NCI-H1417 (cell line): ENCODE measurements at places on chromosomes 7 and 10.

DNA sequence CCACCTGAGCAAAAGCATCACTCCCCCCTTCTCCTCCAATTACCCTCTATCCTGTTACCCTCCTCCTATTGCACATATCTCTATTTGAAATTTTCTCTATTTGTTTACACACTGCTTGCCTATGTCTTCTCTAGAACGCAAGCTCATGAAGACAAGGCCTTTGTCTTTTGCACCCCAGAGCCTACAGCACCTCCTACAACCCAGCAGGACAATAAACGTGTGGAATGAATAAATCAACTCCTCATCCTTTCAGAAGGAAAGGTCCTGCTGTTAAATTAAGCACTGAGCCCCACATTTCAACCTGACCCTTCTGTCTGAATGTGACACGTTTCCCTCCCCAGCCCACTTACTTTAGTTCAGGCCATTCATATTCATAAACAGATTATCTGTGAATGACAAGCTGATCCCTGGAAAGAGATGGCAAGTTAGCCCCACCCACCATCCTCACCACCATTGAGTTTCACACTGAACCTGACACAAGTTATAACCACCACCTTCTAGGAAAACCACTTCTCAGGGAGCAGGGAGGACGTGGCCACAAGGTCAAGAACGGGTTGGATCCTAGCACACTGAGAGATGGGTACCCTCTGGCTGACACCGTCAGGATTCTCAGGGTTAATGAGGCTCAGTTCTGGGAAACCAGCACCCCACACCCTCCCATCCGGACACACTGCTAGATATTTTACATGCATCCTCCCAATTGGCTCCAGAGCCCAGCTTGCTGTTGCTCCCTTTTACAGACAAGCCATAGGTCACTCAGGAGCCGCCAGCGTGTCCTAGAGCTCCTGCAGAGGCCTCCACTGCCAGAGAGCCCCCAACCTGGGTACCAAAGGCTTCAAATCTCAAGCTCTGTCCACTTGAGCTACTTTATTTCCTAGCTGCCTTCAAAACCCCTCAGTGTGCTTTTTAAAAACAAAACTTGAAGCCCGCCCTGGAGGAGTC lies 934 bp downstream of the PRTFDC1 start:
- peak; percentile 82 for DNase-seq

- peak; percentile 58 for DNase-seq
Observed at GRCh38 chr10:32232378-32232777, 114.6 kb downstream of the EPC1 start.

DNA sequence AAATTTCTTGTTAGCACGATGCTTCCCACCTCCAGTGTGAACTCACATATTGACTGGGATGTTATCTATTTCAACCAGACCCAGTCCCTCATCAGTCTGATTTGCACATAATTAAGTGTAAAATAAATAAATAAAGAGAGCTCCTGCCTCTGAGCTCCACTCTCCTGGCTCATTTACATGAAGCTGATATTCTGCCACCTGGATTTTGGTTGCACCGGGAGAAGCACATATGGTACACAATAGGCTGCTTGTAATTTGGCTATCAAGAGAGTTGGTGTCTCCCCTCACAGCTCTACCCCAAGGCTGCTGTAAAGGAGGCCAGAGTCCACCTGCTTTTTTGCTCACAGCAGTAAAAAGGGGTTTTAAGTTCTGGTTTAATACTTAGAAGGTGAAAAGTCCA lies 610.5 kb downstream of the KCNMA1 start:
- peak; percentile 32 for DNase-seq

DNA sequence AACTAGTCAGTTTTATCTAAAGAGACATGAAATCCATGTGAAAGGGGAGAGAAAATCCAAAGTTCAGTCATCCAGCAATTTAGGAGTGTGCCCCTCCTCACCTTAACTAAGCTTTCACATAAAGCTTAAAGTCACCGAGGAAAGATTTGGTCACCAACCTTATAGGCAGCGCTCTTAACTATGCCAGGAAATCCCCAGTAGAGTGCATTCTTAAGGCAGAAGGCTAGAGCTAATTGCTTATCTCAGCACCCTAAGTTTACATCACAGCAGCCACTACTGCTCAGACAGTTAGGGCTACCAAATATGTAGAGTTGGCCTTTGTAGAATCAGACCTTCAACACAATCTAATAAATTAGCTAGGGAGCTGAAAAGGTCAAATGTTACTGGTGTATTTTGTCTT lies 47.9 kb downstream of the MTPN start:
- DNase-seq = no peak

DNA sequence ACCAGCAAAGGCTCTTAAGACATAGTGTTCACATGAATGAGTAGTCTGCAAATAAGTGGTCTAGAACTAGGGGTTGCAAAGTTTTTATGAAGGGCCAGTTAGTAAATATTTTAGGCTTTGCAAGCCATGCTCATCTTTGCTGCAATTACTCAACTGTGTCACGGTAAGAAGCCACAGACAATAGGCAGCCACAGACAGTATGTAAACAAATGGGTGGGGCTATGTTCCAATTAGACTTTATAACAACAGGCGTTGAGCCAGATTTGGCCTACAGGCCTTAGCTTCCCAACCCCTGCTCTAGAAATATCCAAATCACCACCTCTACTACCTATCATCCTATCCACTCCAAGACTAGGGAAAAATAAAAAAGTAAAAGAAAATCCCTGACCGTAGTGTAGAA lies 9.2 kb downstream of the IKZF5 start:
- DNase-seq = peak; percentile 3

GRCh38 chr10:52488606-52489485 lies 174.8 kb downstream of the DKK1 start:
- no peak for DNase-seq

- DNase-seq = no peak
Observed at GRCh38 chr10:71289421-71290130, 29.5 kb upstream of the SLC29A3 start.

DNA sequence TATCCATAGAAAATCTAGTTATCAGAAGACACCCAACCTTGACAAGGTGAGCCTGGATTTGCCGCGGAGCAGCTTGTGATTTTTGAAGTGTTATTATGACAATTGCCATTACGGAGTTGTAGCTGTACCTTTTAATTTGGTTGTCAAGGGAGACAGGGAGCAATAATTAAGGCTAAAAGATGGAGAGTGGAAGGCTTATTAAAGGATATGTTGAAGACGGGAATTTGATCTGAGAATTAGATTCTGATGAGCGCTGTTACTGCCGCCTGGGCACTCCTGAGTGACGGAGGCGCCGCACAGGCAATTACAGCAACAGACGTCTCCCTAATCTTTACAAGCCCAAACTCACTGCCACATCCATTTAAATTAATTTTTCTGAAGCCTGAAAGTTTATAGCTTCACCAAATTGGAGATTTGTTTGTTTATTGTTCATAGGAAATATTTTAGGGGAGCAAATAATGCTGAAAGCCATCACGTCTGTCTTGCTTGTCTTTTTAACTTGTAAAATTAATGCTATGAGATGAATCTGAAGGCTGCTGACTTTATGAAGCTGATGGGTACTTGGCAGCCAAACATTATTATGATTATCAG lies 475.0 kb upstream of the ADARB2 start:
- DNase-seq = peak; percentile 2

GRCh38 chr10:64041989-64042490 lies 520.8 kb downstream of the REEP3 start:
- DNase-seq = no peak

GRCh38 chr7:133836666-133837065 lies 290.5 kb upstream of the LRGUK start:
- peak; percentile 88 for DNase-seq

- DNase-seq = no peak
Observed at GRCh38 chr10:99555371-99555770, 22.6 kb downstream of the NKX2-3 start.

- no peak for DNase-seq
Observed at GRCh38 chr7:135884495-135885232, 92.5 kb downstream of the MTPN start.

DNA sequence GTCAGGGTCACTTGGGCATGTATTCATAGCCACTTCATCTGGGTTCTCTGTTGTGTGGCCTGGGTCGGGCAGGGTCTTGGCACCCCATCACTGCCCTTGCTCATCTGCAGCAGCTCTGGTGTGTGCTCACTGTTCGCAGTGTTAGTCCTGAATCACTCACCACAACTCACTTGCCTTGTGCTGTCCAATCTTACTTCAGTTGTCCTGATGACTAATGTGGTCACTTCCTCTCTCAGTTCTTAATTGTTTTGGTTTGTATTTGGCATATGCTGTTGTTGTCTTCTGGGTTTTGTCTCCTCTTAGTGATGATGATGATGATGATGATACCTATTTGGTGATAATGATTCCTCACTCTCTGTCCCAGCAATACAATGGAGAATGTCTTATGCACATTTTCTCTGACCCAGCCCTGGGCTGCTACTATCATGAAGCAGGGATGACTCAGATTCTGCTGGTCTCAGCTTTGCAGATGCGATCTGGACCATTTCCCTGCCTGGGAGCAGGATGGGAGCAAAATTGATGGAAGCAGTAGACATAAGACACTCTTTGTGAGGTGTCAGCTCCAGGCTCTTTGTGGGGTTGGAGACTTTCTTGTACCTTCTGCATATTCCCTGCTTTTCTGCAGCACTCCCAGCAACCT lies 17.0 kb downstream of the ADRA2A start:
- no peak for DNase-seq

DNA sequence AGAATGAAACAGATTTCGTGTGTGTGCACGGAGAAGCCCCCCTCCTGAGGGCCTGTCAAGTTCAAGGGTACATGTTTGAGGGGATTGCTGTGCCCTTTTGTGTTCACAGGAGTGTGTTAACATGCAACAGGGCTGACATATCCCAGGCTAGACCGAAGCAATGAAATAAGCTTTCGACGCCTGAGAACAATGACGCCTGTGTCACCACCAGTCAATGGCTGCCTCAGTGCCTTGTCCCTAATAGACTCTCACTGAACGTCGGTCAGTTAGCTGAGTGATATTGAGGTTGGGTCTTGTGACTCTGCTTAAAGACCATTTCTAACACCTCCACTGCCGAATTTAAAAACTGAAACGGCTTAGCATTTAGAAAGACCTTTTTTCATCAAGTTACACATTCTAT lies 175.2 kb upstream of the TCF7L2 start:
- no peak for DNase-seq

- DNase-seq = no peak
Observed at GRCh38 chr7:29413626-29414136, 150.0 kb upstream of the PRR15 start.

- DNase-seq = no peak
Observed at GRCh38 chr10:18140149-18140956, at the start of gene CACNB2. TSS of gene CACNB2 (plus strand) at chr10:18140424.

DNA sequence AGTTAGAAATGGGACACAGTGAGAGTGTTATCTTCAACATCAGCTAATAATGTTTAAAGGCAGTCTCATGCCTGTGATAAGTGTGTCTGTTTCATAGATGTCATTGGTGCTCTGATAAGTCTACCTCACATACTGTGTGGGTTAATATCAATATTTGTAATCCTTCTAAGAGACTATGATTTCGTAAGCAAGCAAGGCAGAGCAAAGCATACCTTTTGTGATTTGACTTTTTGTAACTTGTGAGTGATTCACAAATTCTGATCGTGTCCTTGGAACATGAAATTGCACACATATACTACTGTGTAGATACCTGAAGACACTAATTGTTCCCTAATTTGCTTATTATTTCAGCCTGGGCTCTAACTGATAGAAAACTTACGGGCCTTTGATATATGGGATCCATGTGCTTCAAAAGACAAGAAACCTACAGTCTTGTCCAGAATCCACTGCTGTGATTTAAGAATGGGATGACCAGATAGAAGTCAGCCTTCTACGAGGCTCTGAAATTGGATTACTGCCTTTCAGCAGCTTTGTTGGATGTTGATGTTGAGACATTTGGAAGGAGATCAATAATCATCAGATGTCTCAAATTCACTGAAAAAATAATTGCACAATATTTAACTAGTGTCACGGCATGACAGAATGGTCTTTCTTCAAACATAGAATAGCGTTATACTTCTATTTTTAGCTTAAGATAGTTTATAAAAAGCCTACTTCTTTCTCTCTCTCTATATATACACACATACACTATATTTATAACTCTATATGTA lies 63.2 kb upstream of the KLF6 start:
- no peak for DNase-seq

DNA sequence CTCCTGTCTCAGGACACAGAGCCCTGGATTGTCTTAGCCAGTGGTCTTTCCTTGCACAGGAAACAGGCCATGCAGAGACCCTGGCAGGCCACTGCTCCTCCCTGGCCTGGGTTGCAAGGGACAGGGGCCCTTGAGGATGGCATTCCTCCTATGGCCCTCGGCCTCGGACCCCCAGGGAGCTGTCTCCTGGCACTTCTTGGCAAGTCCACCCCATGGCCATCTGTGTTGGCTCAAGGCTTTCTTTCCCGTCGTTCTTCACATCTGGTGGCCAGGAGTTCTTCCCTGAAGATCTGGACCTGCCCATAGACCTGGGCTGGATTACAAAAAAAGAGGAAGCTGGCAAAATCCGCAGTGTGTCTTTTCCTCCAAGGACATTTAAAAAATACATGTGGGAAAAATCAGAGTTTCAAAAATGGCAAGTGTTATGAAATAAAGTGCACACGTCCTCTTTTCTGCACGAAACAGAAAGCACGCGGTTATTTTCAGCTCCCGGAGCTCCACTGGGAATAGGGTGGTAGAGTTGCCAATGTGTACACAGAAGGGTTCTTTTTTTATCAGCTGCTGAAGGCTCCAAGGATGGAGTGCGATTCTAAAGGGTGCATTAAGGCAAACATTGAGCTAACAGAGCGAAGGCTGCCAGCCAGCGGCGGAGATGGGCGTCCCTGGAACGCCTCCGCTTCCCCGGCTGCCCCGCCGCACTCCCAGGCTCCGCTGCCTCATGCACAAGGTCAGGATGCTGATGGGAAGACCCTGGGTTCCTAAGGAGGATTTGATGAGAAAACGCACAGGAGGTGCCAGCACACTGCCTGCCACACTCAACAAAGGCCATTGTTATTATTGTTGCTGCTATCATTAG lies 62.8 kb upstream of the FAM20C start:
- DNase-seq = no peak
